ENCODE measurements at places on chromosomes 12 and 14. TPM values are rescaled to one million over a fixed set of nuclear protein-coding genes. Genes with fewer than 3 reads are reported as not detected.

Gene HOTAIR
- total RNA-seq, result not detected

Gene GZMB
- 685 TPM for total RNA-seq

Gene CCDC198
- not detected for total RNA-seq

Gene PLA2G1B
- total RNA-seq, result not detected

Gene XPOT
- 119 TPM for total RNA-seq

Gene TBX3
- total RNA-seq, result not detected

Gene MSRB3
- total RNA-seq, result not detected

Gene CLEC4D
- not detected for total RNA-seq

Gene LRTM2
- not detected for total RNA-seq

Gene SLC6A15
- total RNA-seq, result not detected

Gene TAMALIN
- 5.8 TPM for total RNA-seq

DNA sequence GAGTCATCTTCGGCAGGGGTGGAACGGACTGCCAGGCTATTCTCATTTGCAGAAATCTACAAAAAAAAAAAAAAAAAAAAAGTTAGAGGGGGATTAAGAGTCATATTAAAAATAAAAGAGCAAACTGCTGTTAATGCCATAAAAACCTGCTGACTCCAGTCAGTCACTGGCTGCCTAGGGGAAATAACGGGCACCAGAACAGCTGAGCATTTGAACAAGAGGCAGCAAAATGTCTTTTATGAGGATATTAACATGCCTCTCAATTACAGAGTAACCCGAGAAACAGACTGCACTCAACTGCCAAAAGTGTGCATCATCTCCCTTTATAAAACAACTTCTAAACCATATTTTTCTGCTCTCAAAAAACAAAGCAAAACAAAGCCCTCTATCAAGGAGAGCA is 28.7 kb upstream of the CERS5 start:
- no peak for DNase-seq

- DNase-seq, result no peak
Observed at GRCh38 chr14:64260418-64260817, 33.8 kb downstream of the ESR2 start.

GRCh38 chr12:57145460-57146059 is 1.9 kb downstream of the LRP1-AS start:
- DNase-seq, result no peak

DNA sequence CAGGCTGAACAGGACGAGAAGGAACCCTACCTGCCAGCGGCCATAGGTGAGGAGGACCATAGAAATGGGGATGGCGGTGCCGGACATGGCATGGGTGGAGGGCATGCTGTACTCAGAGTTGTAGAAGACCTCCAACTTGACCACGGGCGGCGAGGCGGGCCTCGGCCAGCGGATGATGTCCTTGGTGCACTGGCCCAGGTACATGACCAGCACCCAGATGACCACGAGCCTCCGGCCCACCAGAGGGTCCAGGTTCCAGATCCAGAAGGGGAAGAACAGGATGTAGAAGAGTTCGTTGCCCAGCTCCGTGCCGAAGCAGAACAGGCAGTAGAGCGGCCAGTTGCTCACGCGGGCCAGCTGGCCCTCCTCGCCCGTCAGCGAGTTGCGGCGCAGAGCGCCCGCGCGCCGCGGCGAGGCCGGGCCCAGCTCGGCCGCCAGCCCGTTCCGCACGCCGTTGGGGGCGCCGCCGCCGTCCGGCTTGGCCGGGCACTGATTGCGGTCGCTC is 582 bp downstream of the SGPP1 start:
- peak; percentile 23 for DNase-seq

- no peak for DNase-seq
Observed at GRCh38 chr12:14605401-14605989, 37.8 kb upstream of the PLBD1 start.

- peak; percentile 59 for DNase-seq
Observed at GRCh38 chr14:89915114-89915878, 39.2 kb downstream of the EFCAB11 start.

DNA sequence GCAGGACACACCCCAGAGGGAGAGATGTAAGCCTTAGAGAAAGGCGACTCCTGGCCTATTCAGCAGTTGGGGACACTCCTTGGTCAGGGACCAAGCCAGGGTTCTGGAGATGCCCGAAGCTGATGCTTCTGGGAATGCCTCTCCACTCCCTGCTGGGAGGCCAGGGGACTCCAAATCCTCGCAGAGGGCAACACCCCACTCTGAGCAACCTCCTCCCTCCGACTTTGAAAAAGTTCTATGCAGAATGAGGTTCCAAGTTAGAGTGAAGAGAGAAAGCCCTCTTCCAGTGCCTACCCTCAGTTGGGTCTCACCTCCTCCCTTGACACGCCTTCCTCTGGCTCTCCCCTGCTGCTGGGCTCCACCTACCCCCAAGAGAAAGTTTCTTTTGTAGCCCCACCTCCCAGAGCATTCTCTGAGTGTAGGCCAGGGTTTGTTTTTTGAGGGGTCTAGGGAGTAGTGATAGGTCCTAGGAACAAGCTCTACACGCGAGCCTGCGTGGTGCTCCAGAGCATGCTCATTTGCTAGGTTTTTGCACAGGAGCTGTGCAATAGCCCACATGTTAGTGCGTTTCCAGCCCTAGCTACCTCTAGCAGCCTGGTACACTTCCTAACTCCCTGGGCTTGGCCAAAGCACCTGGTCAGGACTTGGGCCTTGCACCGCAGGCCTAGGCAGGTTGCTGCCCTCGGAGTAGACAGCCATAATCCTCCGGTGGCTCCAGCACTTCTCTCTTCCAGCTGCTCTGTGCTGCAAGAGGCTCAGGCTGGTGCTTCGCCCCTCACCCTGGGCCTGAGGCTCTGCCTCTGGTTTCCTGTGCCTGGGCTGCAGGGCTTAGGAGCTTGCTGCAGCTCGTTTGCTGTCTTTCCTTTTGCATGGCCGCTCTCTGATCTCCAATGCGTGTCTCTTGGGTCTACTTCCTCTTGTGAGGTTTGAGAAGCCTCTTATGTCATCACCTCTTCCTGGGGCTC is 590 bp upstream of the CEBPE start:
- DNase-seq, result peak; percentile 38

DNA sequence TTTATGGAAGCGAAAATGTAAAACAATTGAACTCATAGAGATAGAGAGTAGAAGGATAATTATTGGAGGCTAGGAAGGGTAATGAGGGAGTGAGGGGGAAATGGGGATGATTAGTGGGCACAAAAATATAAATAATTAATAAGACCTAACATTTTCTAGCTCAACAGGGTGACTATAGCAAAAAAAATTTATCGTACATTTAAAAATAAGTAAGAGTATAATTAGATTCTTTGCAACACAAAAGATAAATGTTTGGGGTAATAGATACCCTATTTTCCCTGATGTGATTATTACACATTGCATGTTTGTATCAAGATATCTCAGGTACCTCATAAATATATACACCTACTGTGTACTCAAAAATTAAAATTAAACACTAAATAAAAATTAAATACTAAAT is 1070.0 kb downstream of the LRFN5 start:
- no peak for DNase-seq

DNA sequence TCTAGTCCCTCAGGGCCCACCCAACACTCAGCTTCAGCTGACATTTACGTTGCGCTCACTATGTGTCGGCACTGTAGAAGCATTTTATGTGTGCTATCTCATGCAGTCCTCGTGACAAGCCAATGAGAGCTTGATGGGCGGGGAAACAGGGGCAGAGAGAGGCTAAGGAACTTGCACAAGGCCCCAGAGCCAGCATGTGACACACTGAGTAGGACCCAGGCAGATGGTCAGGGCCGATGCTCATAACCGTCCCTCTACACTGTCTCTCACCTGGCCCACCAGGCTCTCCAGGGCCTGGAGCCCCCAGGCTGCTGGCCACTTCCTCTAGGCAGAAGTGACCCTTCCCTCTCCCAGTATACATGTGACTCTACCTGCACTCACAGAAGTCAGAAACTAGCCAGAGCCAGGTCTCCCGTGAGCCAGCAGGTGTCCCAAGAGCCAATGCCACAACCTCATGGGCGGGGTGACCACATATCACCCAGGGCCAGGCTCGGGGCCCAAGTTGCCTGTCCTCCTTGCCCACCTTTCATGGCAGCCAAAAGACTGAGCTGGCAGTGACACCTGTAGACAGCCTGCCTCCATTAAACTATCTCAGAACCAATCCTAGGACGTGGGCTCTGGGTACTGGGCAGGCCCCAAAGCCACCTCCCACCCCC is 38.3 kb downstream of the TTC7B start:
- no peak for DNase-seq

- DNase-seq, result peak; percentile 39
Observed at GRCh38 chr14:39368261-39368959, 63.8 kb downstream of the FBXO33 start.

DNA sequence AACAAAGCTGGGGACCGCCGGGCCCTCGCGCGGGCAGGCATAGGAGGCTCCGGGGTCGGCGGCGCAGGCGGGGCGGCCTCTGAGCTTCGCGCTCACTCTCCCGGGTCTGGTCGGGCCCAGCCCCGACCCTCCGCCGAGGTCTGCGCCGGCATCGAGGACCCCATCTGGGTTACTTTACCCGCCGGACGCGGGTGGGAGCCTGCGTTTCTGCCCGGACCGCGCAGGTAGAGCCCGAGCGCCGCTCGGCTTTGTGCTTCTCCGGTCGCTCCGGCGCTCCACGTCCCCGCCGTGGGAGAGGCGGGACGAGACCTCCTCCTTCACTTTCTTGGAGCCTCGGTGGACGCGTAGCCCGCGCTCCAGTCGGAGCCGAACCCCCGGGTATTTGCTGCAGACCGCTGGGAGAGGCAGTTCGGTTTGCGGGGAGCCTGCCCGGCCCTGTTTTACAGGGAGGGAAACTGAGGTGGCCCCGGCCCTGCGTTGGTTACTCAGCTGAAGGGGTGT is 63.2 kb downstream of the FBXL14 start:
- no peak for DNase-seq

DNA sequence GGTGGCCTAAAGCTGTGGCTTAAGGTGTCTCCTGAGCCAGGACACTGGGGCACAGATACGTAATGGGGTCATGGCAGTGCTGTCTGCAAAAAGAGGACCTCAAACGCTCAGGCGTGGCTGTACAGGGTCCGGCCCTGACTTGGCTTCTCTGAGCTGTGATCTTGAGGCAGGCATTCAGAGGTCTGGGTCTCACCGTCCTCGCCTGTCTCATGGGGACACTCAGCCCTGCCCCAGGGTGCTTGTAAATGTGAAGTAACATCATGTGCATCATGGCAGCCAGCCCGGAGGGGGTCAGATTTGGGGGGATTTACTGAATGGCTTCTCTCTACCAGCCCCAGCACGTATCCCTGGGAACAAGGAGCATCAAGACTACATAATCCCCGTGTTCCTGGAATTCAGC is 28.8 kb downstream of the DIO3 start:
- no peak for DNase-seq

GRCh38 chr14:90829677-90830076 is 13.4 kb upstream of the TTC7B start:
- no peak for DNase-seq

GRCh38 chr14:56874375-56874774 is 64.1 kb upstream of the OTX2 start:
- DNase-seq, result no peak

DNA sequence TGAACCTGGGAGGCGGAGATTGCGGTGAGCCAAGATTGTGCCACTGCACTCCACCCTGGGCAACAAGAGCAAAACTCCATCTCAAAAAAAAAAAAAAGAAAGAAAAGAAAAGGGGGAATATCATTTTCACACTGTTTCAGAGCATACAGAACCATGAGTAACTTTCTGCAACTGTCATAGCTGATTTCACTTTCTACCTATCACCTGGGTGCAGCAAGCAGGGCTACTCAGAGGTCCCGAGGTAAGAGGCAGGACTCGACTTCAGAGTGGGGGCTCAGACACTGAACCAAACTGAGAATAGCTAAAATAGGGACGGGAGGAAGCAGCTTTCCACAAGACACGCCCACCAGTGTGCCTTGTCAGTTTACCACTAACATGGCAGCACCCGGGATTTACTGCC is 29.8 kb downstream of the OR10P1 start:
- no peak for DNase-seq

- DNase-seq, result no peak
Observed at GRCh38 chr12:112111931-112112330, 3.3 kb upstream of the NAA25 start.

GRCh38 chr14:20460458-20461224 is 593 bp downstream of the PIP4P1 start:
- DNase-seq, result peak; percentile 60

DNA sequence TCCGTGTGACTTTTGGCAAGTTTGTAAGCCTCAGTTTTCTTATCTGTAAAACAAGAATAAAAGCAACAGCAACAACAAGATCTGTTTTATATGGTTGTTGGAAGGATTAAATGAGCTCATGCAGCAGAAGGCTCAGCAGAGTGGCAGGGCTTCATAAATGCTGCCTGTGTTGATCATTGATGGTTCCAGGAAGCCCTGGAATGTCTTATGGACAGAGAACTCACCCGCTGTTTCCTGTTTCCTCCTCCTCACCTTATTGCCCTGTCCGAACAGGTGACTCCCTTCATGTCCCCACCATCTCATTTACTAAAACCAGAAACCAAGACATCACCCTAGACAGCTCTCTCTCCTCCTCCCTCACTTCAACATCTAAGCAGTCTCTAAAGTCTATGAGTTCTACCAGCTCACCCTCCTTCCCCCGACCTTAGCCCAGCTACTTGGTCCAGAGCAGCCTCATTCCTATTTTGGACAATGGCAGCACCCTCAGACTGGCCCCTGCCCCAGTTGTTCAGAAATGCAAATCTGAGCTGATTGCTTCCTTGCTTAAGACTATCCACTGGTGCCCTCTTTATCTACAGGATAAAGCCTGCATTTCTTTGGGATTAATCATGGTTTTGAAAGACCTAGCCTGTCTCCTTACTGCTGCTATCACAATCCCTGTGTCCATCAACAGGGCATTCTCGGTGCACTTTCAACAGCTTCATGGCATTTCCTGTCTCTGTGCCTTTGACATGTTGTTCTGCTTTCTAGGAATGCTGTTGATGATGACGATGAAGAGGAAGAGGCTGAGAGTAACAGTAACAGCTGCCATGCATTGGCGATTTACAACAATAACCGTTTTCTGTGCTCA is 21.4 kb upstream of the GSG1 start:
- no peak for DNase-seq

DNA sequence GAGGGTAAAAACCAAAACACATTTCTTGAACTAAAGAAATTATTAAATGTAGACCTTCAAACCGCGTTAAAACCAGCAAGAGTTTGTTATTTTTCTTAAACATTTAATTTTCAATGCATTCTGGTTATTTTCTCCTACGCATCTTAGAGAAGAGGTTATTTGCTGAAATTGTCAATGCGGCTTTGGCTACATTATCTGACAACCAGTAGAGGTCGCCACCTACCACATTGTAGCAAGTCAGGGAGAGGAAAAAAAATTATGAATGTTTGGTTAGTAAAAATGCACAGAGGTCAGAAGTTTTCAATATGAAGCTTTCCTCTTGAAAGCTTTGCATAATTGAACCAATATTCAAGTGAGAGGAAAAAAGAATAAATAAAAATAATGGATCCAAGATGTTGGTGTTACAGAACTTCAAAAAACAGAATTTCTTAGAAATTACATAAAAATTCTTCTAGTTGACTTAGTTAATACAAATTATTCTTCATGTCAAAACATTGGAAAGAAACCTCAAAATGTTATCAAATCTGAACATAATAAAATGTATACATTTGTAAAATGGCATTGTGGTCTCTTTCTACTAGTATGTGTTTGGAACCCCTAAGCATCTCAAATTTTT is 159.4 kb upstream of the TMTC2 start:
- no peak for DNase-seq
